ENCODE measurements at places on chromosomes 16 and 17.

DNA sequence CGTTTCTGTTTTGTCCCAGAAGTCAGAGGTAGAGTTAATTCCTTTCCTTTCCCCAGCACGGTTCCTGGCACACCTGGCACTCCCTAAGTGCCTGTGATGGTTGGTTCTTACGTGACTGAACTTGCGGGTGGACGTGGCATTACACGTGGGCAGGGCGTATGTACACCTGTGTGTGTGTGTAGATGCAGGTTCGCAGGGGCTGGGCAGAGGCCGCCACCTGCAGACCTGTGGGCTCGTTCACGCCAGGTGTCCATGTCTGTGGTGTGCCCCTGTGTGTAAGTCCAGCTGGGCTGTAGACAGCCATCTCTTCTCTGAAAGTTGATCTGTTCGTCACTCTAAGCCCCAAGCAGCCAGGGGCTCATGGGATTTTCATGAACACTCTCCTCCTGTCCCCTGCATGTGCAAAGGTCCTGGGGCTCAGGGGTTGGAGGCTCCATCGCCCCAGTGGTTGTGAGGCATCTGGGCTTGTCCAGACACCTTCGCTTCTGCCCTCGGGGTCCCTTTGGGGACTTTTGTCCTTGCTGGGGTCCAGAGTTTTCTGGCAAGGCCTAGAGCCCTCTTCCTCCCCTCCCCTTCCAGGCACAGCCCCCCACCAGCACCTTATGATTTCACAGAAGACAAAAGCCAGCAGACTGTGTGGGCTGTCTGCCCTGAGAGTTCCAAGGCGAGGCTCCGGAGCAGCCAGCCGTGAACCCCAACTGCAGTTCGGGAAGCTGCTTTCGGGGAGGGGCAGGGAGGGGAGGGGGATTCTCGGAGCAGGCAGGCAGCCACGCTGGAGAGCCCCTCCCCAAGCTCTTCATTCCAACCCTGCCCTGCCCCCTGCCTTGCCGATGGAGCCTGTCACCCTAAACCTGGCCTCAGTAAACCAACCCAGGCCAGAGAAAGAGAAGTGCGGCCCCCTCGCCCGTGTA, 5.4 kb upstream of the FSCN2 start:
- DNase-seq = no peak

DNA sequence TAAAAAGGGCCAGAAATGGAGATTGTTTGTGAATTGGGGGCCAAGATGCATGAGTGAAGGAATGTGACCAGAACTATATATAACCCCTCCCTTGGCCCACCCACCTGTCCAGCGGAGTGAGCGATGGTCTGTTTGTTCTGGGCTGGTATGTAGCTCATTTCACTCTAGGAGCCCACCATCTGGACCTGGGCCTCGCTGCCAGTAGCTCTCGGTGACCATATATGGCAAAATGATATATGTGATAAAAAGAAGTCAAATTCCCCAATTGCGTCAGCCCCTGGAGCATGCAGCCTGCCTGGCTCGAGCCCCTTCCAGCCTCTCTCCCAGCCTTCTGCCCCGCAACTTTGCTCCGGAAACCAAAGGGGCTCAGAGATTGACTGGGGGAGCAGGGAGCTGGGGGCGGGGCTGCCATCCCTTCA, 47.3 kb downstream of the CCDC42 start:
- no peak for DNase-seq

GRCh38 chr17:19945009-19945626, 32.5 kb downstream of the AKAP10 start:
- DNase-seq = no peak

DNA sequence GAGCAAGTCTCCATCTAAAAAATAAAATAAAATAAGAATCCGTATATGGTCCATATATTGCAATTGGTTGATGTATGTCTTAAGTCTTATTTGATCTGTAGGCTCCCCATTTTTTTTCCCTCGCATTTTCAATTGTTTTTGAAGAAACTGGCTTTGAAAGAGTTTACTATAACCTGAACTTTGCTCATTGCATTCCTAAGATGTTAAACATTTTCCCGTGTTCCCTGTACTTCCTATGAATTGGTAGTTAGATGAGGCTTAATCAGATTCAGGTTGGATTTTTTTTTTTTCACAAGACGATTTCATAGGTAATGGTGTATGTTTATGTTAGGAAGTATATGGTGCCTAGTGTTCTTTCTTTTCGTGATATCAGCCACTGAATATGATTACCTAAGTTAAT, 3.3 kb downstream of the LRRC36 start:
- no peak for DNase-seq

- DNase-seq = no peak
These were observed 49.4 kb upstream of the GAS7 start for GRCh38 chr17:10247810-10248209.

DNA sequence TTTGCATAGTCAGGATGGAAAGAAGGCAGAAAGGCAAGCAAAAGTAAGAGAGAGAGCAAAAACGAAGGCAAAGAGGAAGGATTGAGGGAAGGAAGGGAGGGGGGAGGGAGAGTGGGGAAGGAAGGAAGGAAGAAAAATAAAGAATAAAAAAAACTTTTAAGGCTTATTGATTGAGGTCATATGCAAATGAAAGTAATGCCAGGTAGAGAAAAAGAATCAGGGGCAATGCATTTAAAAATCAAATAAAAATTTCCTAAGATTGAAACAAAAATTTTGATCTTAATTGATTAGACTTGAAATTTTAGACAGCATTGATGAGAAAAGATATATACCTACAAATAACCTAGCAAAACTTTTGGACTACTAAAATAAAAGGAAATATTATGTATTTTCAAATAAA, 153.9 kb upstream of the KIF2B start:
- no peak for DNase-seq

DNA sequence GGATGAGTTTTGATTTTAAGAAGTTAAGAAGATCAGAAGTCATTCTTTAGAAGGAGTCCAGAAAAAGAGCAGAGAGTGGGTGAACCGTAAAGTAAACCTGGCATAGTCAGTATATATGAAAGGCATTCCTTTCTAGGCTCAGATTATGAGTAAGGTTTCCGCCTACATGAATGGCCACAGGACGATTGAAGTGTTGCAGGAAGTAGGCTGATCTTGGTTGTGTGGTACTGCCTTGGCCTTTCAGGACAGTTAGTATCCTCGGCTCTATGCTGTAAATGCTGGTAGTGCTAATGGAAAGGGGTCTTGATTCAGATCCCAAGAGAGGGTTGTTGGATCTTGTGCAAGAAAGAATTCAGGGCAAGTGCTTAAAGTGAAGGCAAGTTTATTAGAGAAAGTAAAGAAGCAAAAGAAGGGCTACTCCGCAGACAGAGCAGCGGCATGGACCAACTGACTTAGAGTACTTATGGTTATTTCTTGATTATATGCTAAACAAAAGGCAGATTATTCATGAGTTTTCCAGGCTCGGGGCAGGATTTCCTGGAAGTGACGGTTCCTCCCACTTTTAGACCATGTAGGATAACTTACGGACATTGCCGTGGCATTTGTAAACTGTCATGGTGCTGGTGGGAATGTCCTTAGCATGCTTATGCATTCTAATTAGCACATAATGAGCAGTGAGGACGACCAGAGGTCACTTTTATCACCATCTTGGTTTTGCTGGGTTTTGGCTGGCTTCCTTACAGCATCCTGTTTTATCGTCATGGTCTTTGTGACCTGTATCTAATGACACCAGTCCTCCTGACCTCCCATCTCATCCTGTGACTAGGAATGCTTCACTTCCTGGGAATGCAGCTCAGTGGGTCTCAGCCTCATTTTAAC, 164.8 kb downstream of the SNX29 start:
- no peak for DNase-seq

- DNase-seq = no peak
These were observed 3.9 kb downstream of the KRT12 start for GRCh38 chr17:40862985-40863733.

GRCh38 chr16:71293919-71294318, 4.7 kb upstream of the CMTR2 start:
- no peak for DNase-seq

DNA sequence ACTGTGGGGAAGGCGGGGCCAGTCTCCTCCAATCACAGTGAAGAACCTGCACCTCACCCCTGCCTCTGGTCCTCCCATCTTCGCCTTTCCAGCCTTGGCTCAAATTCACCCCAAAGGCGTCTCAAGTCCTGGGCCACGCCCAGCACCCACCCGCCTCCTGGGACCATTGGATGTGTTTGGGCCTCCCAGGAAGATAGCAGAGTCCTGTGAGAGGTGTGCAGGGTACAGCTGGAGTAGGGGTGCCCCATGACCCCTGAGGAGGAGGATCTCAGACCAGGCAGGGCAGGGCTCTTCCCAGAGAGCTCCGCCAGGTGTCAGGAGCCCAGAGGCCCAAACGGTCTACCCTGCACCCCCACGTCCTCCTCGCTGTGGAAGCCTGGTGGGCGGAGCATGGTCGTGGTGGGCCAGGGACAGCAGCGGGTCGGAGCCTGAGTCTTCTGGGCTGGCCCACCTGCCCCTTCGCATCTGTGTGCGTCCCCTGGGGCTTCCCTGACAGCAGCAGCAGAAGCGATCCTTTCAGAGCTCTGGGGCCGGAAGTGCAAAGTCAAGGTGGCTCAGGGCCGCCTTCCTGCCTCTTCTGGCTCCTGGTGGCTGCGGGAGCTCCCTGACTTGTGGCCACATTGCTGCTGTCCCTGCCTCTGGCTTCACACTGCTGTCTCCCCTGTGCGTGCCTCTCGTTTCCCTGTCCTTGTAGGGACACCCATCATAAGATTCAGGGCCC, 34.9 kb upstream of the ZNF469 start:
- peak; percentile 12 for DNase-seq

- DNase-seq = no peak
These were observed 124.7 kb downstream of the HS3ST2 start for GRCh38 chr16:22938647-22939046.

DNA sequence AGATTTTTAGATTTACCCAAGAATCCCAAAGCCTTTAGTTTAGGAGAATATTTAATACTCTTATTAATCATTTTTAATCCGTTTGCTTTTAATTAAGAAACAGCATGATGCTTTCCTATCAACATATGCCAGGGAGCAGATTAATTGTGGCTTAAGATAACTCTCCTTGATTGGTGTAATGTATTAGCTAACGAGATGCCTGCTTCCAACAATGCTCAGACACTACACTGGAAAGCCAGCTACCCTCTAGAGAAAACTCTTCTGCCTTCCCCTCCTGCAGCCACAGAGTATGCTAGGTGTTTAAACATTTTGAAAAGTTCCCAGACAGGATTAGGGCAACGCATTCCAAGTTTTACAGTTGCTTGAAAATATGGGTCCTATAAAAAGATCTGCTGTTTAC, 142.2 kb downstream of the AATF start:
- no peak for DNase-seq

DNA sequence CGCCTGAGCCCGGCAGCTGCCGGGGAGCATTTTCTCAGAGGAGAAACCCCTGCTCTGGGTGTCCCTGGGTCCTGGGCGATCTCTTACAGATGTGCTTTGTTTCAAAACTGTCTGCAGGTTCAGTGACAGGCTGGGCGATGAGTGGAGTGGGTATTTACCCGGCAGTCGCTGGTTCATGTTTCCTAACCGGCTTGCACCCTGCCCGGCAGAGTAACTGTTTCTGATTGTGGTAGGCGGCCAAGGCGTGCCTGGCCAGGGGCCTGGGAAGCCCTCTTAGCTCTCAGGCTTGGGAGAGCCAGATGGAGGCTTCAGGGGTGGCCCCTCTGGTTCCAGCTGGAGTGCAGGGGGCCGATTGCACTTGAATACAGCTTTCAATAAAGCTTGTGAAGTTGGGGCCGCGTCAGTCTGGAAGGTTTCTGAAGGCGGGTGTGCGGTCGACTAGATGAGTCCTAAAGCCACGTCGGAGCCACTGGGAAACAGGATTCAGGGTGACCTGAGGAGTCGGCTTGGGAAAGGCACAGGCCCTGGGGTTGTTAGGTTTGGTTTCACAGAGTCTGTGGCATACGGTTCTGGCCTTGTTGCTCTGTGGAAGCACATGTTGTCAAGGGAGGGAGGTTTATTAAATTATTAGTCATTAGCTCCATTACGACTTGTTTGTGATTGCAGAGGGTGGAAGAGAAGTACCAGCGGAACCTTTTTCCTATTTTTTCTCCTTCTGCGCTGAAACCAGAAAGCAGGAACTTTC, 1.4 kb downstream of the BAIAP2 start:
- no peak for DNase-seq

GRCh38 chr16:75089486-75090202, 26.9 kb downstream of the LDHD start:
- DNase-seq = no peak

- DNase-seq = no peak
These were observed 240.8 kb downstream of the HS3ST3B1 start for GRCh38 chr17:14541714-14542113.

DNA sequence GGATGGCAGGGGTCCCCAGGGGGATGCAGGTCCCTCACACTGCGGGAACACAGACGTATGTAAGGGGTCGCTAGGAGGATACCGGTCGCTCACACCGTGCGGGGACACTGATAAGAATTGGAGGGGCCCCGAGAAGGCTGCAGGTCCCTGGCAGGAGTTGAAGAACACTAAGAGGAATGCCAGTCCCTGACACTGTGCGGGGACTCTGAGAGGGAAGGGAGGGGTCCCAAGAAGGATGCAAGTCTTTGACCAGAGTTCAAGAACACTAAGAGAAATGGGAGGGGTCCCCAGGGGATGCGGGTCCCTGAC, 510 bp downstream of the ERCC4 start:
- DNase-seq = no peak

DNA sequence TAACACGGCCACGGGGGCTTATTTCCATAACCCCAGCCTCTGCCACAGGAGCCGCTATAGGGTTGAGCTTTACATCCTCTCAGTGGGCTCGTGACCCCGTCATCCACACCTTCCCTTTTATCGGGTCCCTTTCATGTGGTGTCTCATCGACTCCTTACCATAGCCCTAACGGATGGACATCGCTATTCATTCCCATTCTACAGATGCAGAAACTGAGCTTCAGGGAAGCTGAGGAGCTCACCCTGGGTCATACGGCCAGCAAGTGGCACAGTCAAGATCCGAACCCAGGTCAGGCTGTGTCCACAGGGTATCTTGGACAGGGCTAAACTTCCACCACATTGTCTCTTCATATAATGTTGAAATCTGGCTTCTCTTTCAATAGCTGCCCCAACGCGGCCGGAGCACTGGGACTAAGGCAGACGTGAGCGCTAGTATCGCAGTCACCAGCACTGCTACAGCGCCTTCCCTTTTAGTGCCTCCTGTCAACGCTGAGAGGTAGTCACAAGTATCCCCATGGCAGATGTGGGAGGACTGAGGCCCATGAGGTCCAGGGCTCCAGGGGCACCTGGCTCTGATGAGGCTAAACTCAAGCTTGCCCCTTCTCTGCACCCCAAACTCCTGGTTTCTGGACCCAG, 50.8 kb downstream of the SOCS1 start:
- DNase-seq = no peak

GRCh38 chr17:79838522-79839274, 542 bp downstream of the CBX4 start:
- peak; percentile 54 for DNase-seq

DNA sequence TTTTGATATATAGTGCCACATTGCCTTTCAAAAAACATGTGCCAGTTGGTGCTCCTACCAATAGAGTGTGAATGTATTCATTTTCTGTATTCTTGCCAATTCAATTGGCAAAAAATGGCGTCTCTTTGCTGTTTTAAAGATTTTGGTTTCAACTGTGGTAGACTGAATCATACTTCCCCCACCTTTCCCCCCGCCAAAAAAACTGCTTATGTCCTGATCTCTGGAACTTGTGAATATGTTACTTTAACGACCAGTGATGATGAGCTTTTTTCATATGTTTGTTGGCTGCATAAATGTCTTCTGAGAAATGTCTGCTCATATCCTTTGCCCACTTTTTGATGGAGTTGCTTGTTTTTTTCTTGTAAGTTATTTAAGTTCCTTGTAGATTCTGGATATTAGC, 325.1 kb upstream of the KCNJ16 start:
- DNase-seq = no peak

GRCh38 chr17:72425794-72426168, 305.0 kb downstream of the SOX9 start:
- DNase-seq = no peak

- no peak for DNase-seq
These were observed 285.2 kb downstream of the SEC14L1 start for GRCh38 chr17:77425791-77426641.
